ENCODE measurements at places on chromosomes 4 and X. TPM values are rescaled to one million over a fixed set of nuclear protein-coding genes. Genes with fewer than 3 reads are reported as not detected.

GRCh38 chr4:168248176-168248710, 70.3 kb downstream of the DDX60 start:
- H3K4me1 ChIP-seq, result no peaks in the 10 kb centered on the region
- H3K27ac ChIP-seq, result no peak overlapping the region
- H3K4me3 ChIP-seq, result no peak overlapping the region
- no peak for DNase-seq

DNA sequence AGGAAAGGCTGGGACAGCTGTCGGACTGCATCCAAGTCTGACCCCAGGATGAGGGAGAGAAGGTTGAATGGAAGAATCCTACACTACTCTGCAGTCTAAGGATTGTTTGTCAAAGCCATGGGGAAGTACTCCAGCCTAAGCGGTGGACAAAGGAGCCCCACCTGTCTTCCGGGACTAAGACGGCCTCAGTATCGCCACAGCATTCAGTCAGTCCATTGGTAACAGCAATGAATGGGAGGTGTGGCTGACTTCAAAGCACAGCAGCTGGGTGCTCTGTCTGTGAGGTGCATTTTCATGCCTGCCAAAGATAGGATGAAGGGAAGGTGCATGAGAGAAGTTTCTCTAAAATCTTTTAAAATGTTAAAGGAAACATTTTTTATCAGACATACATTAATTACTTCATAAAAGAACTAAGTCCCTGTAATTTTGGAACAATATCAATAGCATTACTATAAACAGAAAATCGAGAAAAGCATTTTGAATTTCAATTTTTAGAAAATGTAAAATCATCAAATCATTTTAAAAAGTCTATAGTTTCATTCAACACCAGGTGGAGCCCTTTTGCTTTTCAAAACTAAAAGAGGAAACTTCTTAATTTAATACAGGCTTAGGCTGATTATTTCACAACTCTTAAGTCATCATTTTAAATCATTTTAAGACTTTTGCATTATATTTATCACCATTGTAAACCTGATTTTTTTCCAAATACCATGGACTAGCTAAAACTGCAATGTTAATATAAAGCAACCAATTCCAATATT, 27.6 kb upstream of the INTU start:
- H3K36me3 ChIP-seq, result no peaks in the 10 kb centered on the region
- H3K4me1 ChIP-seq, result no peaks in the 10 kb centered on the region
- DNase-seq, result no peak
- no peaks in the 10 kb centered on the region for H3K27me3 ChIP-seq
- H3K4me3 ChIP-seq, result no peak overlapping the region
- no peak overlapping the region for H3K27ac ChIP-seq

GRCh38 chr4:88600176-88600838, 8.0 kb downstream of the HERC3 start:
- no peak overlapping the region for H3K27ac ChIP-seq
- DNase-seq, result no peak
- peak overlapping the region; percentile 15 for H3K4me3 ChIP-seq
- H3K27me3 ChIP-seq, result no peaks in the 10 kb centered on the region
- peaks cover 7% of the 10 kb centered on the region for H3K36me3 ChIP-seq

- H3K36me3 ChIP-seq, result no peaks in the 10 kb centered on the region
- H3K27me3 ChIP-seq, result no peaks in the 10 kb centered on the region
- no peaks in the 10 kb centered on the region for H3K4me1 ChIP-seq
- no peak overlapping the region for H3K4me3 ChIP-seq
- no peak for DNase-seq
These were observed 77.5 kb upstream of the ELOVL6 start for GRCh38 chr4:110275871-110276270.

DNA sequence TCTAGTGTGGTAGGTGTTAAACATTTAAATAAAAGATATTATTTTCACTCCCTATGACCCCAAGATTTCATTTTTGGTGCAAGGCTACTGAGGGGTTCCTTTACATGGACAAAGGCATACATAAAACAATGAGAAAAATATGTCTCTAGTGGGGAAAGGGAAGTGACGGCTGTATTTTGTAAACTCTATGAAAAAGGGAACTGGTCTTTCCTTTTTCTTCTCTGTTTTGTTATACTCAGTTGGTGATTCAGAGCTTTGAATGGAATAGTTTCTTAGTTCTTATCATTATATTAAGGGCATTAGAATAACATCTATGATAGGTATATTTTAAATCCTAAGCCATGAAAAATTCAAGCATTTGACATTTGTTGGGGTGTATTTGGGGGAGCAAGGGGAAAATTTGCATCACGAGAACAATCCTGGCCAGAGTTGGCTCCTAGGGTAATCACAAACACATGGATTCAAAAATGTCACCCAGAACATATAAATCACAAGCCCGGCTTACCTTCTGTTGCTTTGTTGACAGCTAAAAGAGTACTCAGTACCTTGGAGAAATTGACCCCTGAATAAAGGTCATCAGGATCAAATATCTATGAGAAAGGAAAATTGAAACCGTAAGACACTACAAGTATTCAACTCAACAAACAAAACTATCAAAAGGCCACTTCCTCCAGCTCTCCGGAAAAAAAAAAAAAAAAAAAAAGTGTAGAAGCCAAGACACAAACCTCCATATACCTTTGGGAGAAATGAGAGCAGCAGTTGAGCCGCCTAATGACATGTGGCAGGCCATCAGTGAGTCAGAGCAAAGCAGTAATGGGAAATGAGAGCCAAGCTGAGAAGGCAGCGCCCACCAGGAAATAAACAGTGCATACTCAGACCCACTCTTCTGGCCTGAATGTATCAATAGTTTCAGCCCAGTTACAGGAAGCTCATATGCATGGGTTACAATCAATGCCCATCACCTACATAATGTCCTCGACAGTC, 33.4 kb downstream of the ARHGEF6 start:
- no peak overlapping the region for H3K27ac ChIP-seq
- H3K4me3 ChIP-seq, result no peak overlapping the region
- no peaks in the 10 kb centered on the region for H3K36me3 ChIP-seq
- no peaks in the 10 kb centered on the region for H3K4me1 ChIP-seq

SRPK3 gene
- 1.1 TPM for total RNA-seq

FAM149A gene
- 37.8 TPM for total RNA-seq

CENPVL1 gene
- total RNA-seq, result not detected

ARHGAP4 gene
- total RNA-seq, result 73.0 TPM

DNA sequence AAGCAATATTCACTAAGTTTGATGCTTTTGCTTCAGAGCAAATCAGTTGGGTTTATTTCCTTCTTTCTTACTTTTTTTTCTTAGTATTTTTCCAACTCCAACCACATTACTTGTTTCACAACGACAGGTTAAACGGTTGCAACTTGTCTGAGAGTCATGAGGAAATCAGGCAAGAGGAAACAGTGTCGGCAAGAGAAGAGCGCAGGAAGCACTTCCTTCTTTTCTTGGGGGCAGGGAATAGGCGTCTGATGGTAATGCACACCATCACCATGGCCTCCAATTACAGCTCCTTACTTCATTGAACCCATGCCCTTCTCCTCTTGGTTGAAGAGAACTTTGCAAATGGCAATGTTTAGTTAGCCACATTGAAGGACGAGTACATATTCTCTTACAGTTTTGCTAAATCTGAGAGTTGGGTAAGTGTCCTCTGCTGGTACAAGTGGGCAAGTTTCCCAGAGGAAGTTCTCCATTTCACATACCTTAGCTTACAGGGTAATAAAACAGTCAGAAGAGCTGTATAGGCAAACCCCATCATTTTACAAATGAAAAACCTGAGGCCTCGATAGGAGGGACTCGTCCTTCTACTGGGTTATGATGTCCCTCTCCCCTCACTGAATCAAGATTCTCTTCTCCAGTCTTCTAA, 8.3 kb upstream of the CXCL8 start:
- no peaks in the 10 kb centered on the region for H3K36me3 ChIP-seq
- H3K4me1 ChIP-seq, result no peaks in the 10 kb centered on the region
- H3K27ac ChIP-seq, result no peak overlapping the region
- H3K4me3 ChIP-seq, result no peak overlapping the region

All from kidney (tissue), 22 donors.